Stimulated activated CD4-positive, alpha-beta T cell treated with anti-CD3 and anti-CD28 coated beads, Interleukin-1b, Interleukin-23, amount 100 ng/mL, for 24 hours (primary cell): ENCODE measurements at places on chromosomes 12 and 14.

DNA sequence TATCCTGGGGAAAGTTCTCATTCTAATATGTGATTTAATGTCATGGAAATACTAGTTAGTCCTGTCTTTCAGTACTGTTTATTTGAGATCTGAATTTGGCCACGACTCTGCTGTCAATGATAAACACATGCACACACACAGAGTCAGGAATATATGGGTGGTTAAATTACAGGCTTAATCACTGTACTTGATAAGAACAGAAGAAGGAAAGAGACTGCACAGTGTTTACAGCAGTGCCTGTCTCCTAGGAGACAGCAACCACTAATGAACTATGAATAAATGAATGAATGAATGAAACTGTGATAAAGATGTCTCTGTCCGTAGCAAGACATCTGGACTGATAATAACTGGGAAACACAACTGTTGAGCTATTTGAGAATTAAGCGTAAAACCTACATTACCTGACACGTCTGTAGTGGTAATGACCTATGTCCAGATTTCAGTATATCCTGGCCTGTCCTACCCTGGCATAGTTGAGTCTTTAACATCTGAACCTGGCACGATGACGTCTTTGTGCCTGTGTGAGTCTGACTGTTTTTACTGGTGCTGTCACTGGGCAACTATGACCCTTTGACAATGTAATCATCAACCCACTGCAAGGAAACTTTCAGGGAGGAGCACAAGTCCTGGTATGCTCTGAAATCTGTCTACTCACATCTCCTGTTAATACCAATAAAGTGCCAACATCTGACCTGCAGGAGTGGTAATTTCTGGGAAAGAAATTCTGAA, 524.6 kb downstream of the TMEM132D start:
- no peak for DNase-seq

DNA sequence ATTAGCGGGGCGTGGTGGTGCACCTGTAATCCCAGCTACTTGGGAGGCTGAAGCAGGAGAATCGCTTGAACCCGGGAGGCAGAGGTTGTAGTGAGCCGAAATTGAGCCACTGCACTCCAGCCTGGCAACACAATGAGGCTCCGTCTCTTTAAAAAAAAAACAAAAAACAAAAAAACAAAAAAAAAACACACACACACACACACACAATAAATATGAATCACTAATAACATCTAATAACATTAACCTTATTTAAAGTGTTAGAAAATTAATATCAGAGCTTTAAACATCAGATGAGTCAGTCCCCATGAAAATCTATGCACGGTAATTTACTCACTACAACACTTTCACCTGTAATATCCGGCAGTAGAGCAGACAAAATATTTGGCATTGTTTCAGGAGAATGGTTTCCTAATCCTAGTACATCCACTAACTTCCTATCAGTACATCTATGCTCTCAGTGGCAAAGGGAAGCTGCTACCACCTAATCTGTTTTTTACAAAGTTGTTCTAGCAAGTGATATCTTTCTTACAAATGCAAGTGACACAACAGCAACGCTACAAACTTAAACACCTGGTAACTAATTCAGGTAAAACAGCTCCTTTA, 36.2 kb downstream of the MED13L start:
- DNase-seq = no peak

DNA sequence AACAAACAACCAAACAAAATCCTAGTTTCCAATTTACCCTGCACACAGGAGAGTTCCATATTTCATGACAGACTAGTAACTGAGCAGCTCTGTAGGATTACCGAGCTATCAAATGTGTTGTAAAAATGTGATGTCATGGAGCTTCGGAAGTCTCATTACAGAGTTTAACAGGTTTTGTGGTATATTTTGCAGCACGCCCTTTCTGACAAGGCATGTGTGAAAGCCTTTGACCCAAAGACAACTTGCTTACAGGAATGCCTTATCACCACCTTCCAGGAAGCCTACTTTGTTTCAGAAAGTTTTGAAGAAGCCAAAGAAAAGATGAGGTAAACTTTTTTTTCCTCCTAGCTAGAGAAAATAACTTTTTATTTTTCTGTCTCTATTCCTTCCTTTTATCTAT, 92.4 kb downstream of the TPH2 start:
- DNase-seq = no peak

DNA sequence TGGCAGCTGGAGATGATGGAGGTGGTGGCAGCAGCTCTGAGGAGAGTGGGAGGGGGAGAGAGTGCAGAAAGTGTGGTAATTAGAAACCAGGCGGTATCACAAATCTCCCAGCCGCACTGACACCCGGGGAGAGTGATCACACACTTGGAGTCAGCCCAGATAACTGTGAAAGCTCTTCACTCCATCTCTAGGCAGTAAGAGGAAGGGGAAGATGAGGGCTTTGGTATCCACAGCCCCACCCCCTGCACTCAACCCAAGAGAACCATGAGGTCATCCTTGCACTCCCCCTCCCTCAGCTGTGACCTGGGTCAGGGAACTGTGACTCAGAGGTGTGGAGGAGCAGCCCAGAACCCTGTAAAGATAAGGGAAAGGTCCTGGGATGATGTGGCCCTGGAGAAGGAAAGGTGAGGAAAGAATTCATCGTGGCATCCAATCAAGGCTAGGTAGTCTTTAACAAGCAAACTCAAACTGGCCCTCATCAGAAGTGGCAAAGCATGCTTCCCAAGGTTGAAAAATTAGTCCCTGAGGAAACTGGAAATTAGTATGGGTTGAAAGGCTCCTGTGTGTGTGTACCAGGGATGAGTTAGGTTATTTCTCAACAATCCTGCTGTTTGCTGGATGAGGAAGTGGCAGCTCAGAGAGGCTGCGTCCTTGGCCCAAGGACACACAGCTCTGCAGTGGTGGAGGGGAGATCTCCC, 111.0 kb upstream of the LHX5 start:
- DNase-seq = no peak

- no peak for DNase-seq
Measured at GRCh38 chr12:108820707-108821406, 36.5 kb downstream of the SSH1 start.

DNA sequence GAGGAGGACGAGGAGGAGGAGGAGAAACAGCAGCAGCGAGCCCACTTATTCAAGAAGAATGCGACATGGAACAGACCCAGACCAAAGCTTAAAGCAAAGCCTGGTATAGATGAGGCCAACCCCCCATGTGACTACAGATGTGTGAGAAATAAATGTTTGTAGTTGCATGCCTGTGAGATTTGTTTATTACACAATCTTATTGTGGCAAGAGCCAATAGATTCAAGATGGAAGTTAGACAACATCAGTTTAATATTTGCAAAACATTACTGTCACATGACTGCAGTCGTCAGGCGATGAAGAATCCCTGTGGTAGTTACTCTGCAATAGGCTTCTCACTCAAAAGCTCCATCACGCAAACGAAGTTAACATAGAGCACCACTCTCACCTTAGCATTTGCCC, 17.2 kb upstream of the SLC35F4 start:
- DNase-seq = no peak

- DNase-seq = peak; percentile 8
Measured at GRCh38 chr12:3658327-3659163, 94.4 kb downstream of the CRACR2A start.

DNA sequence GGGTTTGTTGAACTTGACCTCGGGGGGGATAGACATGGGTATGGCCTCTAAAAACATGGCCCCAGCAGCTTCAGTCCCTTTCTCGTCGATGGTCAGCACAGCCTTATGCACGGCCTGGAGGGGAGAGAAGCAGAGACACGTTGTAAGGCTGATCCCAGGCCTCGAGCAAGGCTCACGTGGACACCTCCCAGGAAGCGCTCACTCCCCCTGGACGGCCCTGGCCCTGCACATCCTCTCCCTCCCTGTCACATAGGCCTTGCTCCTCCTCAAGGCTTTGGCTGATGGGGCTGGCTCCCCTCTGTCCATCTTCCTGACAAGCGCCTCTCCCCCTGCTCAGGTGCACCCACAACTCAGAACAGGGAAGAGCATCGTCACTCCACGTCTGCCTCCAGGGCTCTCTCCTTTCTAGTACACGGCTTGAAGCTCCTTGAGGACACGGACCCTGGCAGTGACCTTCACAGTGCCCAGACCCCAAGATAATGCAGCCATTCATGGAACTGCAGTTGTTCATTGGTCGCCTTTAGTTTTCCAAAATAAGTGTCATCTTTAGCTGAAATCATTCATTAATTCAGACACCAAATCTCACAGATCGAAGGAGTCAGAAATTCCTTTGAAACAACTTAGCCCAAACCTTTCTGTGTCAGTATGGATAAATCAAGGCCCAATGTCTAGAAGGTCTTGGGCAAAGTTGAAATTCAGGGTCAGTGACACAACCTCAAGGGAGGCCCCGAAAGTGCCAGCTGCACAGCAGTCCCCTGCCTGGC, 9.7 kb downstream of the SERPINA1 start:
- DNase-seq = no peak

GRCh38 chr12:47014474-47014873, 64.9 kb upstream of the PCED1B start:
- DNase-seq = no peak

DNA sequence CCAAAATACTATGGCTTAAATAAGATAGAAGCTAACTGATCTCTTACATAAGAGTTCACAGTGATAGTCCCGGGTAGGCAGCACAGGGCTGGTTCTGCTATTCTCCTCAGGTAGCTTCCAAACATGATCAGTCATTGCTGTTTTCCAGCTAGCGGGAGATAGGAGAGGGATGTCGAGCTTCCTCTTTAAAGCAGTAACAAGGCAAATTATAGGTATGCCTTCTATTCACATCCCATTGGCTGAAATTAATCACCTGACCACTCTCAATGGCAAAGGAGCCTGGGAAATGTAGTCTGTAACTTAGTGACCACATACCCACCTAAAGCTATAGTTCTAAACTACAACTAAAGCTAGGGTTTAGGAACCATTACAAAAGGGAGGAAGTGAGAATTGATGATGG, 34.5 kb upstream of the VRK1 start:
- no peak for DNase-seq

DNA sequence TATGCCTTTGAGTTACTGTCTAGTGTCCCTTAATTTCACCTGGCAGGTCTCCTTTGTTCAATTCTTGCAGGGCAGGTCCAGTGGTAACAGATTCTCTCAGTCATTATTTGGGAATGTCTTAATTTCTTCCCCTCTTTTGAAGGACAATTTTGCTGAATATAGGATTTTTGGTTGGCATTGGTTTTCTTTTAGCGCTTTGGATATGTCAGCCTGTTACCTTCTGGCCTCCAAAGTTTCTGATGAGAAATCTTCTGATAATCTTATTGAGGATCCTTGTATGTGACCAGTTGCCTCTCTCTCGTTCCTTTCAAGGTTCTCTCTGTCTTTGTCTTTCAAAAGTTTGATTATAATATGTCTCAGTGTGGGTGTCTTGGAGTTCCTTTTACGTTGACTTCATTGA, 38.1 kb downstream of the ZDHHC17 start:
- no peak for DNase-seq

DNA sequence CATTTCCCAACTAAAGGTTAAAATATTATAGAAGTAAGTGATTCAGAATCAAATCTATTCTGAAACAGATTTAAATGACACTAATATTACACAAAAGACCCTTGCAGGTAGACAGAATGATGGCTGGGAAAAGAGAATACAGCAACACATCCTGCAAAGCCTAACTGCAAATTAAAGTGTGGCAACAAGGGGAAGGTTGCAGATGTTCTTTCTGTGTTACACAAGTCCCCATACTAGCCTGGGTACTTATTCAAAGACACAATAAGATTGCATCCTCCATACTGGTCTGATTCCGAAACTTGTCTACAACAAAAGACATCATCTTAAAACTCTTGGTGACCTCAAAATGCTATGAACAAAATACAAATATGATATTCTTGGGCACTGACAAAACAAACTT, 50.5 kb downstream of the R3HDM2 start:
- DNase-seq = no peak
